Cortex of kidney (tissue), 1 donor: ENCODE measurements at places on chromosomes 1 and 21.

DNA sequence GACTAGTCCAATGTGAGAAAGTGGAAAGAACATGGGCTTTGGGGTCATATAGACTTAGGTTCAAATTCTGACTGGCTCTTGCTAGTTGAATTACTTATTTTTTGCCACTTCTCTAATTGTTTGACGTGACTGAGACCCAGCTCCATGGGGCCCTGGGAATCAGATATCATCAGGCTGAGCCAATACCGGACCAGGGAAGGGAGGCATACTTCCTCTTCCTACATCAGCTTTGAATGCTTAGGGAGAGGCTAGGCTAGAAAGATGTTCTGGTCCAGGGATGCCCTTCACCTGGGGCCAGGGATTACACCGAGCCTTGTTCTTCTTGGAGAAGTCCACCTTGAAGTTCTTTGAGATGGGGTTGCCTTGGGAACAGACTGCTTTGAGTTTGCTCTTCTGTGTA is 3.7 kb upstream of the NR1I3 start:
- DNase-seq, result no peak

DNA sequence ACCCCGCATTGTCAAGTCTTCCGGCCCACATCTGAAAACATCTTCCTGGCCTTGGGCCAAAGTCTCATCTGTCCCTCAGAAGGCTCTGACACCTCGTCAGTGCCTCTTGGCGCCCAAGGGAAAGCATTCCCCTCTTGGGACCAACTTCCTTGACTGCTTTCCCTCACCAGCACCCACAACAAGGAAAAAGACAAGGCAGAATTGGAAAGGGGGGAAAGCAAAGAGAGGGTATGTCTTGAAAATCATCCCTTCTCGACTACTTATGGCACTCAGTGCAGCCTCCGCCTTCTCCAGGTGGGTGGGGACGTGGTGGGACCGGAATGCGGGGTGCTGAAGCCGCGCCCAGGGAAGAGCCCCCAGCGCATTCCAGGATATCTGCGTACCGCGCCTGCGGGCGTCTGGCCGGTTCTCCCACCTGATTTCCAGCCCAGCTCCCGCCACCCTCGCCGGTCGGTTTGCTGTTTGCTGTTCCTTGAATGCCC is 554 bp upstream of the SLC39A1 start:
- no peak for DNase-seq

- DNase-seq, result no peak
Observed at GRCh38 chr1:45499415-45499769, 481 bp downstream of the CCDC163 start.

- no peak for DNase-seq
Observed at GRCh38 chr1:208531003-208531750, 287.0 kb upstream of the PLXNA2 start.

DNA sequence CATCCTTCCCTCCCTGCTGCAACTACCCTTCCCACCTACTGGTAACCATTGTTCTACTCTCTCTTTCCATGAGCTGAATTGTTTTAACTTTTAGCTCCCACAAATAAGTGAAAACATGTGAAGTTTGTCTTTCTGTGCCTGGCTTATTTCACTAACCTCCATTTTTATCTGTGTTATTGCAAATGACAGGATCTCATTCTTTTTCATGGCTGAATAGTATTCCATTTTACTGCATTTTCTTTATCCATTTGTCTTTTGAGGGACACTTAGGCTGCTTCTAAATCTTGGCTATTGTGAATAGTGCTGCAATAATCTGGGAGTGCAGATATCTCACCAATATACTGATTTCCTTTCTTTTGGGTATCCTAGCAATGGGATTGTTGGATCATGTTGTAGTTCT is 80.6 kb downstream of the NOS1AP start:
- DNase-seq, result no peak

DNA sequence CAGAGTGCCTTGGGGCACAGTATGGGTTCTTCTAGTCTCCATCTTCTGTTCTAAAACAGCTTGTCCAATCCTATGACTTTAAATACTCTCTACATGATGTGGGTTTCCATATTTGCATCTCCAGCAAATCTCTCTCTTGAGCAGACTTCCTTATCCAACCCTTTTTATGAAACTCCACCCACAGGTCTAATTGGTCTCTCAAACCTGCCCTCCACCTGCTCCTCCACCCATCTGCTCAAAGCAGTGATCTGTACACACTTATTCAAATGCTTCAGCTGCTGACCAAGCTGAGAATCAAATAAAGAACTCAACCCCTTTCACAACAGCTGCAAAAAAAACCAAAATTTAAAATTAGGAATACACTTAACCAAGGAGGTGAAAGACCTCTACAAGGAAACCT is 11.5 kb downstream of the MCOLN2 start:
- no peak for DNase-seq

DNA sequence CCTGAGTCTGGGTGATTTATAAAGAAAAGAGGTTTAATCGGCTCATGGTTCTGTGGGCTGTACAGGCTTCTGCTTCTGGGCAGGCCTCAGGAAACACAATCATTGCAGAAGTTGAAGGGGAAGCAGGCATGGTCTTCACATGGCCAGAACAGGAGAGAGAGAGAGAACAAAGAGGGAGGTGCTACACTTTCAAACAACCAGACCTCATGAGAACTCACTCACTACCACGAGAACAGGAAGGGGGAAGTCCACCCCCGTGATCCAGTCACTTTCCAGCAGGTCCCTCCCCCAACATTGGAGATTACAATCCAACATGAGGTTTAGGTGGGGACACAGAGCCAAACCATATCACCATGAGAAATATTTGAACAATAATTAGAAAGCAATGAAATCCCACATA is 222.9 kb downstream of the FAM72C start:
- DNase-seq, result no peak

GRCh38 chr1:149972547-149972946 is 35.9 kb upstream of the MTMR11 start:
- DNase-seq, result no peak

GRCh38 chr21:17532292-17532691 is 19.4 kb downstream of the CXADR start:
- DNase-seq, result no peak

DNA sequence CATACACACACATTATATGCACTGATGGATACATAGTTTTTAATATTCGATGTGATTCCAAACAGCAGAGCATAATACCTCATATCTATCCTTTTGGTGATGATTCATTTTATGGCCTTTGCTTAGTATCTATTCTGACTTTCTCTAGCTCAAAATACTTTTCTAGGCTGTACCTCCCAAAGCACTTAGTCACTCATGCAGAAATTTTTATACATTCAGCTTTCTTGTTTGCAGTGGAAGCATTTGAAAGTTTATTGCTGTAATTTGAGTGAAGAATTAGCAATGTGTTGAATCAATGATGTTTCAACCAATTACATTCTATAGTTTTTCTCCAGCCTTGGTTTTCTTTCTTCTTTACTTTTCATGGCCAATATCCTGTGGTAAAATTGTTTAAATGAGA is 66.7 kb downstream of the LBR start:
- DNase-seq, result no peak

DNA sequence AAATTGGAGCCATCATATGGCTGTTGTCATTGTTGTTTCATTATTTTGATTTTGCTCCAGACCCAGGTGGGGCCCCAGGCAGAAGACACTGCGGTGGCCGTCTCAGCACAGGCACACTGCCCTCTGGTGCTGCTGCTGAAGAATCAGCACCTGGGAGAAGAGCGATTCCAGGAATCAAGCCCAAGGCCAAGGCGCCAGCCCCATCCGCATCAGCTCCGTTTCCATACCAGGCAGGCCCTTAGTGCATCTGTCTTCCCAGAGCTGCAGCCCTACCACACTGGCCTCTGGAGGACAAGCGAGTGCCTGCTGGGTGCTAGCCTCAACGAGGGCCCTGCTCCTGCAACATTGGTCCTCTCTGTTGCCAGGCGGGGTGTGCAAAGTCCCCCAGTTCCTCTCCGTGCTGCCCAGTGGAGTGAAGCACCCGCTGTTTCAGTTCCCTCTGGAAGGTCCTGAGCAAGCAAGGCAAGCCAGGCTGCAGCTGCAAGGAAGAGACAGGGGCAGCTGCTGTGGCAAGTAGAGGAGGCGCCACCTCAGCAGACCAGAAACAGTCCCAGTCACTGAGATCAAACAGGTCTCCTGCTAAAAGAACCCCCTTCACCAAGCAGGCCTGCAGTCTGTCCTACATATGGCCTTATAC is 5.2 kb downstream of the GRIK3 start:
- no peak for DNase-seq

DNA sequence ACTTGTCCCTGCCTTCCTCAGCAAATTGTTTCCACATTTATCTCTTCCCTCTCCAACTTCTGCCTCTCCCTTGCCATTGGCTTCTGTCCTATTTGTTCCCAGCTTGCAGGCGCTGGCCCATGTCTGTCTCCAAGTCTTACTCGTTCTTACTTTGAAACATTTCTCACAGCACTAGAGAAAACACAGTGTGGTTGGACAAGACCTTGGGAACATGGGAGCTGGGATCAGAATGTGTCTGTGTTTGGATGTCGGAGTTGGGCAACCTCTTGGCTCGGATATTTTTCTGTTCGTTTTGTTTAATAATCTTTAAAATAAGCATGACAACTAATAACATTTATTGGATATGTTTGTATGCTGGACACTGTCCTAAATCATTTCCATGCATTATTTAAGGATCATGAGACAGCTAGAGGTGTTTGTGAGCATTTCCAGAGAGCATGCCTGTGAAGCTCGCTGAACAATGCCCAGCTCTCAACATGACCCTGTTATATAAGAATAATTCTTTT is 5.9 kb upstream of the BRWD1 start:
- DNase-seq, result no peak

DNA sequence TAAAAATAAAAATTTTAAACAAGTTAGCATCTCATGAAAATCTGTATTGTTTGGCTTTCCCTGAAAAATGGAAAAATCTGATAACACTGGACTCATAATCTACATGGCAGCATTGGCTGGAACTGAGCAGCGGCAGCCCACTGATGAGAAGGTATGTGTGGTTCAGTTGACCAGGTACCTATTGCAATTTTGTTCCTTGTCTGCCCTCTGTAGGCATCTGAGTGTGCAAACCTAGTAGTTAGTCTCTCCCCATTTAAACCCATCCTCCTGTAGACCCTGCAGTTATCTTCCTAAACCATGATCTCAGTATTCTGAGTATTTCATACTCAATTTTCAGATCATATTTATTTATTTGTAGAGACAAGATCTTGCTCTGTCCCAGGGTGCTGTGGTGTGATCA is 59.4 kb upstream of the SERBP1 start:
- no peak for DNase-seq

DNA sequence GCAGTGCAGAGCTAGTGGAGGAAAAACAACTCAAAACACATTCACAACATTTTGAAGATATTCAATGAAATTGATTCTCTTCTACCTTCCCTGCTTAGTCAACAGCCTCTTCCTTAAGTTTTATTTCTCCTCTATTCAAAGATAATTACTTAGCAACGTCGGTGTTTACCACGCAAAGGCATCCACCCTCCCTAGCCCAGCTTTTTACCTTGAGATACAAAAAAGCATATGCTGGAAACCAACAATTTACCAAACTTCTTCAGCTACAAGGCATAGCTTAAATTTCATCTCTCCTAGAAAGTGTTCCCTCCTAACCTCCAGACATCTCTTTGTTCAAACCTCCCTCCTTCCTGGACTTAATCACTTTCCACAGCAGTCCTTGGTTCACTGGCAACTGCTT is 102.8 kb upstream of the SOD1 start:
- DNase-seq, result no peak

- no peak for DNase-seq
Observed at GRCh38 chr1:82161700-82162141, 361.0 kb downstream of the ADGRL2 start.

DNA sequence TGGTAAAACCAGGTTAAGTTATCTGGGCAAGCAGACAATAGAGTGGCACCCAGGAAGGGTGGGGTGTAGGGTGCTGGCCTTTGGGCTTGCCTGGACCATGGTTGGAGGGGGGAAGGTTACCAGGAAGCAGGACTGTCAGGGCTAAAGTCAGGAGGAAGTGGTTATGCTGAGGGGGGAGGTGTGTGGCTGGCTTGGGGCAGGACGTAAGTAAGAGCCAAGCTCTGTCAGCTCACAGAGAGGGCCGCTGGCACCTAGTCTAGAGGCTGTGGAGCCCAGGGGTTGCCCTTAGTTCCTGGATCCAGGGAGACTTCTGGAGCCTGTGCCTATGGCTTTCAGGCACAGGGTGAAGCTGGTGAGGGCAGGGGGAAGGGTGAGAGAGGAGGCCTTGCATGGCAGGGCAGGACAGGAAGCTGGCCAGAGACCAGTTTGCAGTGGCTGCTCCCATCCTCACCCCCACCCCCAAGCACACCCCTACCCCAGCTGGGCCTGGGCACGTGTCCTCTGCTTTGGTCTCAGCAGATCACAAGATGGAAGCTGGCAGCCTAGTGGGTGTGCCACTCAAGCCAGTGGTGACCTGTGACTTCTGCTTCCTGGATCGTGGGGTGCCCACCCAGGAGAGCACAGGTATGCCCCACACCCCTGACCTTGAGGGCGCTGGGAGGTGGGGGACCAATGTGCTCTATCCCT is 20.5 kb upstream of the SMYD3 start:
- no peak for DNase-seq

- no peak for DNase-seq
Observed at GRCh38 chr1:87508247-87508787, 179.6 kb downstream of the LMO4 start.

DNA sequence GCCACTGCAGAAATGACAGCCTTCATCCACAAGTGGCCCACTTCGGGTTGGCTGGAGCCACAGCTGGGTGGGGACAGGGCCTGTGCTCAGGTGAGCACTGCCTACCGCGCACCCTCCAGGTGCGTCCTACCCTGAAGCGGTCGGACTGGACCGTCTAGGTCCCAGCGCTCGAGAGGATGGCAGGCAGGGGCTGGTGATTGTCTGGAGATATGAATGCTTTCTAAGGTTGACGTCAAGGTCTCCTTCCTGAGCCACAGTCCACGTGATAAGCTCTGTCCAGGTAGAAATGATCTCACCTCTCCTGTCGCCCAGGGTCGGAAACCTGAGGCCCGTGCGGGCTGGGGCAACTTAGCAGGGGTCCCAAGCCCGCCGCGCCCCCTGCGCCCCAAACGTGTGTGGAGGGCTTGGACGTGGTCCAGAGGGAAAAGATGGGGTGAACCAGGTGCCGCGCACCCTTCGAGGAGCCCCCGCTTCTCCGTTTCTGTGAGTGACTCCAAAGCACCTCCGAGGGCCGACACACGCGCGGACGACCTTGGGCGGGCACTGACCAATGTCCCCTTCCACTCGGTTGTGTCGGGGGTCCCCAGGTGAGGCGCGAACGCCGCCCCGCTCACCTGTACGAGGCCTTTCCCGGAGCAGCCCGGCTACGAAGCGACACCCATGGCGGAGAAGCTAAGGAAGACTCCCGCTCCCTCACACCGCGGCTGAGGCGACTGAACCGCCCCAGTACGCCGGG is 853 bp upstream of the DOP1B start:
- DNase-seq, result no peak

GRCh38 chr1:248751635-248752034 is 3.9 kb downstream of the LYPD8 start:
- DNase-seq, result no peak

DNA sequence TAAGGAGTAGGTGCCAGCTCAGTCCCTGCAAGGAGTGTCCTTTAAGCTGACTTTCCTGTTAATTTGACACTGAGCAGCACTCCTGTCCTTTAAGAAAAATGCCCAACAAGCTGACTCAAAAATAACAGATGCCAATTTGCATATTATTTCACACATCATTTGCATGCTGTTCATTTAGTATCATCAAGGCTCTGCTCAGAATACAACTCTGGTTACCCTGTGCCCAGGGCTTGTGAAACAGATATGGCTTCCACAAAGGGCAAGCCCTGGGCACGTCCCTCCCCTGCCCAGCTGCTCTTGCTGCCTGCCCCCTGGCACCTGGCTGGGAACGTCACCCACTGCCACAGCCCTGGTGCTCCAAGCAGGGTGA is 10.3 kb downstream of the KCNN3 start:
- DNase-seq, result no peak

- no peak for DNase-seq
Observed at GRCh38 chr1:228273720-228274451, 66.0 kb downstream of the OBSCN start.
